GM23338 (cell line): ENCODE measurements at places on chromosomes 3 and 15. TPM values are rescaled to one million over a fixed set of nuclear protein-coding genes. Genes with fewer than 3 reads are reported as not detected.

The TMEM108 gene
- total RNA-seq: 7.4 and 7.9 TPM in 2 replicates

The CD80 gene
- not detected in 2 replicates for total RNA-seq

The CPA3 gene
- not detected in 2 replicates for total RNA-seq

The MORC1 gene
- not detected in 2 replicates for total RNA-seq

The CHRNA7 gene
- 5.1 and 8.2 TPM in 2 replicates for total RNA-seq

The VEPH1 gene
- total RNA-seq: 31.8 and 33.8 TPM in 2 replicates

DNA sequence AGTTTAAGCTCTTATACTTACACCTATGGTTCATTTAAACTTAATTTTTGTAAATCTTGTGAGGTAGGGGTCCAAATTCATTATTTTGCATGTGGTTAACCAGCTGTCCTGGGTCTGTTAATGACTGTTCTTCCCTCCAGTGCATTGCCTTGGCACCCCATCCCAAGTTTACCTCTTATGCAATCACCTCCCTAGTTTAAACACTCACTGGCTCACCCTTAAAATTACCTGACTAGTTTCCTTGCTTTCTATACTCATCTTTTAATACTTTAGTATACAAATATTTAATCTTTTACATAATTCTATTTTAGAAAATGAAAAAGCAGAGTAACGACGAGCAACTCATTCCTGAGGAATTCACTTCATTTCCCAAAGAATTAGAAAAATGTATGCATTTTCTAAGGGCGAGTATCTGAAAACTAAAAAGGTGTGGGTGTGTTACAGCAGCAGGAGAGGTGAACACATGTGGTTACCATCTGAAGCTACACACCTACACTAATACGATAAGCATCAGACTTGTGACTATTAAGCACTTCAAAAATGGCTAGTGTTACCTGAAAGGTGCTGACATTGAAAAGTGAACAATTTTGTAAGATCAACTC is 33.7 kb downstream of the TJP1 start:
- no peak for DNase-seq

GRCh38 chr3:27278383-27279055 is 90.7 kb downstream of the NEK10 start:
- DNase-seq: no peak

DNA sequence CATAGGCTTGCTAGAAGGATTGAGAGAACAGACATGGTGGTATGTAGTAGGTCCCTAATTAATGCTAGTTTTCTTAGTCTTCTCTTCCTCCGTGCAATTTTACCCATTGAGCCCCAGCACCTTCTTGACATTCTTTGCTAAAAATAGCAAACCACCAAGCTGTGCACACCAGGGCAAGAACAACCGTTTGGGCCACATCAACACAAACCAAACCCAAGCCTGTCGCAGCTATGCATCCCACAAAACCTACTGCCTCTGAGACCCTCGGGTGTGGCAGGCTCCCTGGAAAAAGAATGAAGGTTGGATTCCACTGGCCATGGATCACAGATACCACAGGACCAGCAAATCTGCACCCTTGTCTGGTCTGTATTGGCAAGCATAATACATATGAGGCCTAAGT is 27.1 kb downstream of the HEG1 start:
- DNase-seq: no peak

GRCh38 chr3:16174389-16174788 is at the start of gene GALNT15:
Gene GALNT15 (plus strand): TSS chr3:16174680. CDS start chr3:16175152, 472 bp downstream.
- no peak for DNase-seq

- DNase-seq: no peak
These were observed 32.2 kb downstream of the TXNRD3 start for GRCh38 chr3:126622694-126623093.

- no peak for DNase-seq
These were observed 128.3 kb downstream of the MAP2K5 start for GRCh38 chr15:67670647-67671305.

GRCh38 chr15:90571063-90571541 is 41.4 kb downstream of the CRTC3 start:
- DNase-seq: no peak

- DNase-seq: peak; percentile 66
These were observed 433.3 kb downstream of the RAP2B start for GRCh38 chr3:153595186-153595815.

DNA sequence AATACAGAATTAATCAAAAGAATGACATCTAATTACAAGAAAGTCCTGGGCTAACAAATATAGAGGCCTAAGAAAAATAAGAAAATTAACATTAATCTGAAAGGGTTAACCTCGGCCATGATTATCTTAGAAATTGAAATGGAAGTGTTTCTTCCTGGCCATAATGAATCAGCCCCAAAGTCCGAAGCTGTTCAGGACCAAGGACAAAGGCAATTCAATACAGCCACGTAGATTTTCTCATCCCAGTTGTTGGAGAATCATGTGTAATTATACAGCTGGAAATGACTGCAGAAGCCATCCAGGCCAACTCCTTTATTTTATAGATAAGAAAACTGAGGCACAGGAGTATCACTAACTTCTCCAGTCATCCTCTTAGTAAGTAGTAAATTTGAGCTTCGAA is 38.0 kb upstream of the GBE1 start:
- peak; percentile 7 for DNase-seq

- DNase-seq: no peak
These were observed at the start of gene XIRP1 for GRCh38 chr3:39192490-39193092. Gene XIRP1 (minus strand): TSS chr3:39192595. CDS start chr3:39189445, 3,150 bp downstream.

DNA sequence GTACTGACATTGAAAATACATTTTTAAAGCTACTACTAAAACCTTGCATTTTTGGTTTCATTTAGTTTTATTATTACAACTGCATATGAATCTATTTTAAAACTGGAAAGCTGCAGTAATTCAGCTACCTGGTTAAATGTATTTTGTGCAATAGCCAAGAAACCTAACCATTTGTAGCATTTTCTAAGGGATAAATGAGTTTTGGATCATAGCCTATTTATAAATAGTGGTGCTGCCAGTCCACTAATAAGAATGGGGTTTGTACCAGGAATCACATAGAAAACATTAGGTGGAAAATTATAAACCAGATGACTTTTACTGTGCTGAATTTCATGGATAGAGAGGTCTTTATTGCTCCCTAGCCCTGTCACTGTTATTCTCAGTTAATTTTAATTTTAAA is 454.7 kb downstream of the DIPK2A start:
- no peak for DNase-seq
